Astrocyte of the hippocampus (primary cell): ENCODE measurements at places on chromosomes 6 and 20.
A peak's percentile ranks its signal among the peaks of the same experiment; 100 is the strongest.

DNA sequence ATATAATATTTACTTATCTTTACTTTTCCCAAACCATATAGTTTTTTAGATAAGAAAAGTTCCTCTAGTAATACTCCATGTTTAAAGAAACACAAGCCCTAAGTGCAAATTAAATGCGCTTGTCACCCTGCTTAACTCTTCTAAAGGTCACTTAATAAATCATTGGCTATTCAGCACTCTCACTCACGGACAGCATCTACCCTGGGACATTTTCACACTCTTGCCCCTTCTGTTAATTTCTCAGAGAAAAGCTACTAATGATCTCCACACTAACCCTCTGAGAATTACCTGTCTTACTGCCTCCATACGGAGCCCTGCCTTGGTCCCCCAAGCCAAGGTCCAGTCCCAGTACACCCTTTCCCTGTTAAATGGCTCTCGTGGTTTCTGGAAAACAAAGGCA, 102.2 kb downstream of the NRN1 start:
- peak; percentile 18 for DNase-seq

DNA sequence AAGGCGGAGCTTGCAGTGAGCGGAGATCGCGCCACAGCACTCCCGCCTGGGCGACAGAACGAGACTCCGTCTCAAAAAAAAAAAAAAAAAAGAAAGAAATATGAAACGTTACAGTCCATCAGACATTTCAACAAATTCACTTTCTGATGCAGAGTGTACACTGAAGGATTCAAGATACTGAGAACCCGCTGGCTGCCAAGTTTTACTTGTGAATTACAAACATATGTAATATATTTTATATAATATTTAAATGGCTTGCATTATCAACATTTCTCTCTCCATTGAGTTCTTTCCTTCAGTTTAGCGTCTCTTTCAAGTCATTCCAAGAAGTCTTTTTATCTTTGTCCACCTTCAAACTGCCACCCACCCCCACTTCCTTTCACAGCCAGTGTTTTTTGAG, 240.9 kb upstream of the RNF217 start:
- DNase-seq: no peak

- no peak for DNase-seq
Observed at GRCh38 chr20:21529863-21530262, 16.0 kb upstream of the NKX2-2 start.

GRCh38 chr6:155093430-155093829, 98.3 kb downstream of the TIAM2 start:
- no peak for DNase-seq

- no peak for DNase-seq
Observed at GRCh38 chr6:38092465-38092864, 272.9 kb downstream of the ZFAND3 start.

DNA sequence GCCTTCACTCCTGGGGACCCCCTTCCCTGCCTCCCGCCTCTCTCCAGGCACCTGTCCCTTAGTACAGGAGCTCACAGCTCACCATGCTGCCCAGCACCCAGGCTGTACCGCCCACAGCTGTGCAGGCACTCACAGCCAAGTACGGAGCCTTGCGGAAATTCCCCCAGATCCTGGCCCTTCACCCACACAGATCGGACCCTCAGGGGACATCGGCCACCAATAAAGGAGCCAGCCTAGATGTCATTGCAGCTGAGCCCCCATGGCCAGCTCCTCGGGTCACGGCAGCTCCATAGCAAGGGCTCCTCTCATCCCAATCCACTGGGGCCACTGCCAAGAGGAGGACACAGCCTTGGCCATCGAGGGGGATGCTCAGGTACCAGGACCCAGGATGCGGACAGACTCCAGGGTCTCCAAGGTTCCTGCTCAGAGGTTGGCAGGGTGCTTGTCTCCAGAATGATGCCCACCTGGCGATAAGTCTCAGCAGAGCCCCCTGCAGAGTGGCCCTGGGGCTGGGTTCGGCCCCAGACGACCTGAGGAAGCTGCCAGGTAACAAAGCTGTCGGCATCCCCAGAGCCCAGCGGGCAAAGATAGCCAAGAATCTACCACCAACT, 82.3 kb downstream of the YTHDF1 start:
- DNase-seq: no peak

DNA sequence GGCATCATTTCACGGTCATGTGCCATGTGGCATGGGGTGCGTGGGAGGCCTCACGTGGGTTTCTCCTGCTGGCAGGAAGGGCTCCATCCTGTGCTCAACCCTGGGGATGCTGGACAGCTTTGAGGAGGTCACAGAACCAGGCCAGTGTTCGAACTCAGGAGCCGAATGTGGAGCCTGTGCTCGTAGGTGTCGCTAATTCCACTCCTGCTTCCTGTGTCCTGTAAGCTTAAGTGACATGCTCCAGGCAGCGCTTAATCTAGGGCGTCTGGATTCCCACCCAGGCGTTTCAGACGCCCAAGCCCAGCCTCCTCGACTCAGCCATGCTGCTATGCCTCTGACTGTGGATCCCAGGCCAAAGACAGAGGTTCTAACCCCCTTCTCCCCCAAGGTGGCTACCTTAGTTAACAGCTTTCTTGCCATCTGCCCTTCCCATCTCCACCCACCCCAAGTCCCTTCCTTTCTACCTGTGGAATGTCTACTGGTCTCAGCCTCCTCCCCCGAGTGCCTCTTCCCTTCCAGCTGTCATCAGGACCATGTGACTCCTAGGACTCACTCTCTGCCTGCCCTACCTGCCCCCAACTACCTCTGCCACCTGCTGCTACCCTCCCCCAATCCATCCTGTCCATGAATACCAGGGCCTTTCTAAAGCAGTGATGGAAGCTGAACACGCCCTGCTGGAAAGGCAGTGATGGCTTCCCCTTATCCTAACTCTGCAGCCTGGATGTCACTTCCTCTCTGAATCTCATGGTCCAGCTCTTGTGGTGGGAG, 255.1 kb downstream of the CDH26 start:
- DNase-seq: no peak

- peak; percentile 77 for DNase-seq
Observed at GRCh38 chr20:37901654-37902503, 1.0 kb upstream of the VSTM2L start.
